ENCODE measurements at places on chromosomes 4 and X.

DNA sequence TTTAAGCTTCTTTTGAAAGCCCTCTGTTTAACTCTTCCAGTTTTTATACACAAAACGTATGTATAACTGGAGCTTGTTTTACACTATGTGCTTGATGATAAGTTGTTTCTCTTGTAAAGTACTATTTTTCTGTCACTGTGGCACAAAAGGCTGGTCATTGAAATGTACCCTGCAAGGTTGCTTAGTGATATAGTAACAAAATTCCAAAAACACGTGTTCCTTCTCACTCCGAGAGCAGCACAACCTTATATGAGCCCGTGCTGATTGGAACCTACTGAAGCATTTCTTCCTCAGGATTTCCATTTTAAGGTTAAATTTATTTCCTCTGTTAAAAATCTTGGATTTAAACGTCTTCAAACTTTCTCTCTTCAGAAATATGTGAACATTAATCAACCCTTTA, 772.9 kb upstream of the TENM3 start:
- DNase-seq: no peak

- DNase-seq: no peak
Measured at GRCh38 chr4:61011051-61011450, 189.1 kb upstream of the ADGRL3 start.

DNA sequence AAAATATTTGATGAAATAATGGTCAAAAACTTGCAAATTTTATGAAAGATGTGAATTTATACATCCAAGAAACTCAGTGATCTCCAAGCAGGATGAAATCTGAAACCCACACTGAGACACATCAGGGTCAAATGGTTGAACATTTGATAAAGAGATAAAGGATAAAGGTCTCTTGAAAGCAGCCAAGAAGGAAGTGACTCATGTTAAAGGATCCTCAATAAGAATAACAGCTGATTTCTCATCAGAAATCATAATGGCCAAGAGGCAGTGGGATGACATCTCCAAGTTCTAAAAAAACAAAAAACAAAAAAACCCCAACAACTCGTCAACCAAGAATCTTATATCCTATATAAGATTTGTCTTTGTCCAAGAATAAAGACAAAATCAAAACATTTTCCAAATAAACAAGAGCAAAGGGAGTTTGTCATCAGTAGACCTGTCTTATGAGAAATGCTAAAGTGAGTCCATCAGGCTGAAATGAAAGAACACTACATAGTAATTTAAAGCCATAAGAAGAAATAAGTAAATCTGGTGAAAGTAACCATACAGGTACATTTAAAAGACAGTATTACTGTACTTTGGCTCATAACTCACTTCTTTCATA, 121.7 kb downstream of the PDS5A start:
- no peak for DNase-seq

DNA sequence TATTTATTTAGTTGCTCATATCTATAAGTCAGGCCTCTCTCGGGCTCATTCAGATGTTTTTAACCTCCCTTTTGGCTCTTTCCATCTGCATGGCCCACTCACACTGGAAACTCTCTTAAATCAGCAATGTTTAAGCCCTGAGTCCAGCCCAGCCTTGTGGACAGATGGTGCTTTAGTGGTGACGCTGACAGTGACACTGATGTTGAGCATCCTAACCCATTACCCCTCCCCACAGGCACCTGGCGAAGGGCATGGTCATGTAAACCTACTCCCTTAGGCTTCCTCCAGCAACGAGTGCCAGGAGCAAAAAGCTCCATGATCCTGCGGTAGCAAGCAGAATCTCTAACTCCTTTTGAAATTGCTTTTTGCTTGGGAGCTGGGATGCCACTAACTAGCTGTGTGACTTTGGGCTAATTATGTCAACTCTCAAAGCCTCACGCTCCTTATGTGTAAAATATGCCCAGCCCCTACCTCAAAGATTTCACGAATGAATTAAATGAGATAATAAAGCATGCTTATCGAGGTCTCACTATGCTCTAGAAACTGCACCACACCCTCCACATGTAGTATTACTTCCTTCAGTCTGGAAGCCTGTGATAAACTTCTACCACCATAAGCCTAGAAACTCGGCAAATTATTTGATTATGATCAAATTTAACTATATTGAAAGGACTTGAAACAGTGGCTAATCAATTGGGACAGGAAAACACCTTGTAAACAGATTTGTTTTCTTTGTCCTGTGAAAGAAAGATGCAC, 569.4 kb downstream of the BCOR start:
- no peak for DNase-seq

DNA sequence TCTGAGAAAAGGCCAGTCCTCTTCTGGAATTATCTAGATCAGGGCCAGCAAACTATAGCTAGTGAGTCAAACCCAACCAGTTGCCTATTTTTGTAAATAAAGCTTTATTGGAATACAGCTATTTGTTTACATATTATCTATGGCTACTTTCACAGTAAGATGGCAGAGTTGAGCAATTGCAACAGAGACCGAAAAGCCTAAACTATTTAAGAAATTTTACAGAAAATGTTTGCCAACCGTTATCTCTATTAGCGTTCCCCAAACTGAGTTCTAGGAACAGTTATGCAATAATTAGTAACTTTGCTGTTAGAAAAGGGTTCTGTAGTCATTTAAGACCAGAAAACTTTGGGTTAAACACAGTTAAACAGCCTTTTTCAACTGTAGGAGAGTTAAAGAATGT, 10.5 kb downstream of the TEX13B start:
- DNase-seq: no peak

DNA sequence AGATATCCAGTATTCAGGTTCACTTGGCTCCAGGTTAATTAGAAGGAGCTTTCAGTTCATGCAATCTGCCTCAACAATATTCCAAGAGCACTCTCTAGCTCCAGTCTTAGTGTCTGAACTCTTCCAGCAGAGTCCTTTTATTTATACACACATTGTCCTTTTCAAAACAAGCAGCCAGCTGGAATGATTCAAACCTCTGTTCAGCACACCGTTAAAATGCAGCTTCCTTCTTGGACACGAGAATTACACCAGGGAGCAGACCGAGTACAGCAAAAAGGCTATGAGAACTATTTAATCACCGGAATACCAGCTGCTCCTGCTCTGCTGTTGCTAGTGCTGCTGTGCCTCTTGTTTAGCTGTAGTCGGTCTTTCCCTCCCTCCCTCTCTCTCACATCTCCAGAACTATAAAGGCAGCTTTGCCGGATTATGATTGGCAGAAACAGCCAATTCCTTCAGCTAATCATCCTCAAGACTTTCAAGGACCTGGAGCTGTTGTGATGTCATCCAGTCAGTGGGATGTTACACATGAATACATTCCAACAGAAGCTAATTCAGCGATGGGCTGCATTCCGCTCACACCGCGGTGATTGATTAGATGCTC, at the start of gene NDST4:
TSS of gene NDST4 (minus strand) at position 115 of the 601 bp plus-strand sequence. CDS start 36,584 bp downstream, outside the sequence.
- no peak for DNase-seq

GRCh38 chrX:132395026-132395425, 93.8 kb downstream of the MBNL3 start:
- DNase-seq: no peak

DNA sequence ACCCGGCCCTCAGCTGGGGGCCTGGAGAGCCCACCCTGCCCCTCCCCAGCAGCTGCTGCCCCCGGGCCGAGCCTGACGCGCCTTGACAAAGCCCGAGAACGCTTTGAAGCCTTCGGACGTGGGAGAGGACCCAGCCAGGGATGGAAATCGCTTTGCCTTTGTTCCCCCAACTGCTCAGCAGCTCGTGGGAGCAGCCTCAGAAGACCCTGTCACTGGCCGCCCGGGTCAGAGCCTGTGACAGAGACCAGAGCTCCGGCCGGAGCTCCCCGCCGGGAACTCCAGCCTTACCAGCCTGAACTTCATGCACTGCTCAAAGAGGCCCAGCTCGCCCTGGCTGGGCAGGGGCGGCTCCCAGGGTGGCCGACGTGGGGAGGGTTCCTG, 2.6 kb upstream of the SLC6A8 start:
- DNase-seq: no peak

DNA sequence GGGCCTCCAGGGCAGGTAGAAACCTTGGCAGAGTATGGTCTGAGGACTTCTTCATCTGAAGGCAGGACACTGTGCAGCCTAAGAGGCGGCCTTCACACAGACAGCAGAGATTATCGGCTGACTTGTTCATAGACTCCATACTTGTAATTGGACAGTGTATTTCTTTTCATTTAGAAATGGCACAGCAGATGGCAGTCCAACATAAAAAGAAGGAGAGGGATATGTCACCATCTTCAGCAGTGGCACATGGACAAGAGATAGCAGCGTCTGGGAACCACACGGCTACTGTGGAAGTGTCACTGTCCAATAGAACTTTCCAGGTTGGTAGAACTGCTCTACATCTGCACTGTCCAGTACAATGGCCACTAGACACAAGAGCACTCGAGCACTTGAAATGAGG, 21.7 kb upstream of the GEMIN8 start:
- DNase-seq: no peak

DNA sequence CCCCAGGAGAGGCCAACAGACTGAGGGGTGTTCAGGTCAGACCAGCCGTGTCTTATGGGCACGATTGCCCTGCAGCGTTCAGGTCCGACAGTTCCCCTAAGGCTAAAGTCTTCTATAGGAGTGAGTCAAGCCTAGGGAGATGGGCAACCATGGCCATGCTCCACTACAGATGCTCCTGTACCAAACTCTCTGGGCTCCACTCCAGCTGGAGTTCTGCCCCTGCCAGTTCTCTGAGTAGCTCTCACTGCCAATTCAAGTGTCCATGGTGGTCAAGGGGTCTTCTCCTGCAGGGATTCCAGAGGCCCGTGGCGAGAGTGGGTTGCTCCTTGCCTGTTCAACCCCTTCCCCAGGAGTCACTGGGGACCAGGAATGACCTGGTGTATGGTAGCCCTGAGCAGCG, 38.2 kb downstream of the BEX3 start:
- no peak for DNase-seq

- DNase-seq: no peak
Measured at GRCh38 chr4:54359919-54360650, 131.0 kb downstream of the PDGFRA start.
